ENCODE measurements at places on chromosomes 1 and 21.

GRCh38 chr1:2508180-2508579 lies 18.2 kb downstream of the PANK4 start:
- no peak for DNase-seq

DNA sequence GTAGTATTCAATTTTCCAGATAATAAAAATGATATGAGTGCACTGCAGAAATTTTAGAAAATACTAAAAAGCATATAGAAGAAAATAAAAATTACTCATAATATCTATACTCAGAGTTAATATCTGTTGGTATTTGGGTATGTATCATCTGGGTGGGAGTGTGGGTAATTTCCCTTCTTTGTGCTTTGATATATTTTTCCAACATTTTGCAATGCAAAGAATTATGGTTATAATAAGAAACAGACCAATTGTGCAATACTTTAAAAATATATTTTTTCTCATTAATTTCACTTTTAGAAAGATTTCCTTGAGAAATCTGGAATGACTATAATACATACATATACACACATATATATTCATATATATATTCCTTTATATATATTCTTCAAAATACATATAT lies 665.7 kb downstream of the ADGRL2 start:
- no peak for DNase-seq

GRCh38 chr1:173934440-173934839 lies 17.3 kb upstream of the SERPINC1 start:
- DNase-seq: no peak

DNA sequence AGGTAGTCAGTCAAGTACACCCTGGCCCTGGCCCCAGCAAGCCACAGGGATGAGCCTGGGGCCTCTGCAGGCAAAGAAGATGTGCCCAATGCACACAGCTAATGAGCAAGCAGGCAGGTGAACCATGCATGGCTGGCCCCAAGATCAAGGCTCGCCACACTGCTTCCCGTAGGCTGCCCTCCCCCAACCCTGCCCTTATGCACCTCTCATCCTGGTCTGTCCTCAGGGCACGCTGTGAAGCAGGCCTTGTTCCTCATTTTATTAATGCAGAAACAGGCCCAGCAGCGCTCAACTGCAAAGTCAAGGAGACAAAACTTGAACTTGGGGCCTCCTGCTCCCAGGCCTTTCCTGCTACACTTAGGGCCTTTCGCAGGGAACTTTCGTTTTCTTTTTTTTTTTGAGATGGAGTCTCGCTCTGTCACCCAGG lies 35.6 kb upstream of the ID3 start:
- no peak for DNase-seq

GRCh38 chr1:240399381-240399780 lies 212.6 kb downstream of the GREM2 start:
- no peak for DNase-seq

DNA sequence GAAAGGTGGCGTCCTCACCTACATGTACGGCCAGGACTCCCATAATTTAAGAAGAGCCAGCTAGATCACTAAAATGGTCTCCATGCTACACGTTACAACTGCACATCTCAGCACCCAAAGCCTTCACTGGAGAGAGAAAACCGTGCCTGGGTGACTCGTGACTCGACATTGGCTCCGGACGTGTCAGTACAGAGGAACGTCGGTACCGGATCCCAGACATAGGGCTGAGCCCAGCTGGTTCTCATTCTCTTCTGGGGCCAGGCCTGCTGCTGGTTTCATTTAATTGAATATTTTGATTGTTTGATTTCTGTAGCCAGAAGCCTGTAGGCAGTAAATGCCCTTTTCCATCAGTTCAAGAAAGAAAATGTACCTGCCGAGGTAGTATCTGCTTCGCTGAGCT lies 93.1 kb downstream of the HHIPL2 start:
- DNase-seq: peak; percentile 61

- DNase-seq: no peak
These were observed 148.2 kb upstream of the COL11A1 start for GRCh38 chr1:103256490-103256889.

DNA sequence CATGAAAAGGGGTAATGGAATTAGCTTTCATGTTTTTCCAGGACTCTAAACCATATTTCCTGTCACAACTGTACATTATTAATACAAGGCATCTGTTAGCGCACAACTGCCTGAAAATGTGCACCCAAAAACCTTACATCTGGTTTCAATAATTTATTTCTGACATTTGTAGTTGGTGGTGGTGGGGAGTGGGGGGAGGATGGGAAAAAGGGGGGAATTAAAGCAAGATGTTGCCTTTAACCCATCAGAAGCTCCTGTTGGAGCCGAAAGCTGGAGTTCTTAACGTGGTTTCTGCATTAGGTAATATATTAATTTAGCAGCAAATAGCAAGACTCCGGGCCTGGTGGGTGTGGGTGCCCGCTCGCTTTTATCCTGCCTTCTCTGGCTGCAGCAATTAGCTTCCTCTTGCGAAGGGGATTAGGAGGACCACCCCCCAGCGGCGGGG lies 36.9 kb upstream of the HHAT start:
- DNase-seq: no peak

GRCh38 chr1:237975376-237975775 lies 84.7 kb upstream of the ZP4 start:
- no peak for DNase-seq

DNA sequence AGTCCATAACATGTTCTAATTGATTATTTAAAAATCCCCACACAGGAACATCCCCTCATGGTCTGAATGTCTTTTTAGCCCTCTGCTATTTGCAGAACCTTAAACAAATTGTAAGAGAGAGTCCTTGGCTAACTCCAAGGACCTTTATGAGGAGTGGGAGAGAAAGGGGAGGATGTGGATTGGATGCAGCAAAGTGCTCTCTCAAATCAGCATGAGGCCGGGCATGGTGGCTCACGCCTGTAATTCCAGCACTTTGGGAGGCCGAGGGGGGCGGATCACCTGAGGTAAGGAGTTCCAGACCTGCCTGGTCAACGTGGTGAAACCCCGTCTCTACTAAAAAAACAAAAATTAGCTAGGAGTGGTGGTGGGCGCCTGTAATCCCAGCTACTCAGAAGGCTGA lies 154.8 kb downstream of the TGFB2 start:
- DNase-seq: no peak

Measured in right forelimb (tissue), 1 donor.